Stimulated activated naive CD4-positive, alpha-beta T cell treated with Interleukin-2 at 50 U/mL for 16 hours (primary cell): ENCODE measurements at places on chromosomes 11 and 22.

- no peak for DNase-seq
These were observed 14.9 kb upstream of the ELFN2 start for GRCh38 chr22:37442135-37442534.

DNA sequence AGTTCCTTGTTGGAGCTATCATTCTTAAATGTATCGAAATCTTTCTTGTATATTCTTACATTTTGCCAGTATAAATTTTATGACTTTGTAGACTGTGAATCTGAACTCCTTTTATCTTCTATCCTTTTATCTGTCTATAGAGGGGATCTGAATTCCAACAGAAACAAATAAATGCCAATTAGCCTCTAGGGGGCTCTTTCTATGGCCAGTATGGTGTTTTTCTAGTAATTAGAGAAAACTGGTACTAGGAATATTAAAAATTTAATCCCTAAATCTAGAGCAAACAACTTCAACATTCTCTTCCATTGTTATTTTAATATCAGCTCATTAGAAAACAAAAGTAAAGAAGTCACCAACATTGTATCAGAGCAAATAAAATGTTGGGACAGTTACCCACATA, 21.5 kb upstream of the CAT start:
- no peak for DNase-seq

- no peak for DNase-seq
These were observed 113.0 kb upstream of the SYT13 start for GRCh38 chr11:45399166-45399565.

GRCh38 chr11:133385781-133386180, 146.5 kb downstream of the OPCML start:
- no peak for DNase-seq

DNA sequence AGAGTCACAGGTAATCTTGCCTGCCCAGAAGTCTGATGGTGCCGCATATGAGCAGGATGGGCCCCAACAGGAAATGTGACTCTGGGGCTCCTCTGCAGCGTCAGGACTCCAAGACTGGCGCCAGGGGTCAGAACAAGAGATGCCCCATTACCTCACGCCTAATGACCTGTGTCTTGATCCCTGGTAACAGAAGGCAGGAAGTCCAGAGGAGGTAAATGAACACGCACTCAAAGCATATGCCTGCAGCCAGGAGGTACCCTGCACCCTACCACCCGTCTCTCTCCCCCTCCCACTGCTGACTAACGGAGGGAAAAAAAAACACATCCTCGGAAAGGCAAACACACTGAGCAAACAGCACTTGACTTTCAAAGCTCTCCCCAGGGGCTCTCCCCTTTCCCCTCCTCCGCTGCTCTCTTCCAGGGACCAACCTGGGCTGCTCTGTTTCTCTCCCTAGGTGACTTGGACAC, 37.3 kb downstream of the ABCC8 start:
- no peak for DNase-seq

DNA sequence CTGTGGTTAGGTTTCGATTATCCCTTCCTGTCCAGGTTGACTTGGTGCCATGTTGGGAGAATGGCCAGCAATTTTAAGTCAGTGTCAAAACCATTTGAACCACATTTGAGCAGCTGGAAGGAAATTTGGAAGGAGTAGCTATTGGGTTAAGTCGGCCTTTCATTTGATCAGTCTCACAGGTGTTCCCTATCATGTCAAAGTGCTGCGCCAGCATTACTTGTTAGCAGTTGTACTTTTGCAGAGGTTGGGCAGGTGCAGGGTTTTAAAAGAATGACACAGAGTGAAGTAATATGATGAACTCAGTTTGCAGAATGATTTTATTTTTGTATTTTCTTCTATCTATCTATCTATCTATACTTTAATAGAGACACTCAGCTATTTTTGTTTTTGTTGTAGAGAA, 6.4 kb upstream of the TYMP start:
- DNase-seq, result no peak
